ENCODE measurements at places on chromosomes 1 and 21. TPM values are rescaled to one million over a fixed set of nuclear protein-coding genes. Genes with fewer than 3 reads are reported as not detected.

DNA sequence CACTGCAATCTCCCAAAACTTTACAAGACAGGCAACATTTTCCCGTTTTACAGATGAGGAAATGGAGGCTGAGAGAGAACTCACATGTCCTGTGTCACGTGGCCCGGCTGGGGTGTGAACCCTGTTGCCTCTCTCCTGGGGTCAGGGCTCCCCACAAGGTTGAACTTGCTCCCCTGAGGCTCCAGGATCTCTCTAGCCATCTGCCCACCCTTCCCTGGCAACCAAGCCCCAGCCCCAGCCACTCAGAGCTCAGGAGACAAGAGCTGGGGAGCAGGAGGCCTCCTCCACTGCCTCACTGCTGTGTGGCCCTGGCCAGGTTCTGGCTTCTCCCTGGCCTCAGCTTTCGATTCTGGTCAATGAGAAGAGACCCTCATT lies 11.8 kb downstream of the LAPTM5 start:
- DNase-seq: no peak
- no peak overlapping the region for H3K27ac ChIP-seq
- H3K4me1 ChIP-seq: no peaks in the 10 kb centered on the region
- H3K4me3 ChIP-seq: no peak overlapping the region

DNA sequence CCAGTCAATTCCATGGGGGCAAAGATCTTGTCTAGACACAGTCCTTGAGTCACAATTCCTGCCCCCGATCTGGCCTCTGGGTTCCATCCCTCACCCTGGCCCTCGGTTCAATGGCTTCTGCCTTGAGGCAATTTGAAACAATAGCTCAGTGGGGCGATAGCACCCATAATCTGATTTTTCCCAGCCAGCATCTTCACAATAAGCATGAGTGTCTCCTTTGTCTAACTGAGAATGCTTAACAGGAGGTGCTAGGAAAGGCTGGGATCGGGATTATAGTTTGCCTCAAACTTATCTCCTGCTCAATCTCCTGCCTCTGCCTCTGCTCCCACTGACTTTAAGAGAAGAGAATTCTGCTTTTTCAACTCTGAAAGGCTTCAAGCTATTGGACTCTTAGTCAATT lies 293.9 kb upstream of the PROX1 start:
- no peaks in the 10 kb centered on the region for H3K36me3 ChIP-seq
- H3K27me3 ChIP-seq: no peaks in the 10 kb centered on the region
- no peaks in the 10 kb centered on the region for H3K4me1 ChIP-seq
- H3K4me3 ChIP-seq: no peak overlapping the region
- no peak for DNase-seq
- H3K27ac ChIP-seq: no peak overlapping the region

Gene CORT
- 1.4 TPM for total RNA-seq

DNA sequence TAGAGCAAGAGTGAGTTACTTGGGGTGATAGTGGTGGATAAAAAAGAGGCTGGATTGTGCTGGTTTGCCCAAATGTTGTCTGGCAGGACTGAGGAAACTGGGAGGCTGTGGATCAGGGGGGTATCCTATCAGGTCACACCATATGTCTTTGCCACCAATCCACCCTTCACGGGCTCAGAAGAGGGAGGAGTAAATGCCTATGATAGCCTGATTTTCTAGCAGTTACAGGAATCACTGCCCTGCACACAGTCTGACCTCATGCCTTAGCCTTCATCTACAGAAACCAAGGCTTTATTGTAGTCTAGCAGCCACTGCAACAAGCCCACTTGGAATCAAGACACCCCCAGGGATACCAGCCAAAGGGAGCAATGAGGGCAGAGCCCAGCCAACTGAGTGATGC lies 51.8 kb downstream of the ATP1A1 start:
- DNase-seq: no peak
- peaks cover 10% of the 10 kb centered on the region for H3K4me1 ChIP-seq
- no peak overlapping the region for H3K4me3 ChIP-seq
- H3K27ac ChIP-seq: no peak overlapping the region

DNA sequence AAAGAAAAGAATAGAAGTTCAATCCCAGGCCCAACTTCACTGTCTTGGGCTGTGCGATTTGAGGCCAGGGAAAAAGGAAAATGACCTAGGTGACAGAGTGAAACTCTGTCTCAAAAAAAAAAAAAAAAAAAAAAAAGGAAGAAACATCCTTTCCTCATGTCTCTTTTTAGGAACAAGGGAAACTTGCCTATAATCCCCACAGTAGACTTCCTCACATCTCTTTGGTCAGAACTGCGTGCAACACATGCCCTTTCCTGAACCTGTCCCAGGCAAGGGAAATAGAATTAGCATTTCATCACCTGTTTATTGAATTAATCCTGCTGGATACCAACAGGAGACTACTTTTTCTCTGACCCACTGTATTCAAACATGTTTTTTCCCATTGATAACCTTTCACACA lies 2.3 kb downstream of the DCST1 start:
- no peaks in the 10 kb centered on the region for H3K27me3 ChIP-seq
- H3K4me1 ChIP-seq: no peaks in the 10 kb centered on the region
- H3K36me3 ChIP-seq: no peaks in the 10 kb centered on the region
- no peak for DNase-seq

Gene MAP3K6
- 31.7 TPM for total RNA-seq

GRCh38 chr1:47388891-47389238 lies 27.2 kb upstream of the FOXE3 start:
- H3K27me3 ChIP-seq: no peaks in the 10 kb centered on the region
- H3K36me3 ChIP-seq: no peaks in the 10 kb centered on the region
- H3K4me3 ChIP-seq: no peak overlapping the region
- no peaks in the 10 kb centered on the region for H3K4me1 ChIP-seq
- DNase-seq: peak; percentile 72

DNA sequence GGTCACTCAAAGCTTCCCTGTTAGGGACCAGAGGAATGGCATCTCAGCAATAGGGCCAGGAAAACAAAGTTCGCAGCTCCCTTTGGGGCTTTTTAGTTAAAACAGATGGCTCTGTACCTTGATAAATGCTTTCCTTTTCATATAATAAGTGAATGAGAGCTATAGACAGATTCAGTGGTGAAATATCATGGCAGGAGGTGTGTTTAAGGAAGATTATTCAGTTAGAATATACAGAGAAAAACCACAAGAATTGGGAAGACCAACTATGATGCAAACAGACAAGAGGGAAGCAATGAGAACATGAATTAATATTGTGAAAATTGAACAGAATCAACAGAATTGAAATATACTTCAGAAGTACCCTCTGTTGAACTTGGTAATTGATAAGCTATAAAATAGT lies 379.4 kb downstream of the PLPP3 start:
- no peak for DNase-seq
- no peaks in the 10 kb centered on the region for H3K4me1 ChIP-seq
- no peaks in the 10 kb centered on the region for H3K27me3 ChIP-seq
- no peak overlapping the region for H3K4me3 ChIP-seq

- H3K4me1 ChIP-seq: no peaks in the 10 kb centered on the region
- no peak overlapping the region for H3K4me3 ChIP-seq
- H3K27me3 ChIP-seq: no peaks in the 10 kb centered on the region
- no peaks in the 10 kb centered on the region for H3K36me3 ChIP-seq
Measured at GRCh38 chr21:32764186-32764585, 7.4 kb downstream of the PAXBP1 start.

- no peak overlapping the region for H3K4me3 ChIP-seq
- DNase-seq: no peak
- H3K36me3 ChIP-seq: no peaks in the 10 kb centered on the region
- H3K27me3 ChIP-seq: no peaks in the 10 kb centered on the region
- no peak overlapping the region for H3K27ac ChIP-seq
Measured at GRCh38 chr1:178417858-178418257, 78.9 kb downstream of the CLEC20A start.

DNA sequence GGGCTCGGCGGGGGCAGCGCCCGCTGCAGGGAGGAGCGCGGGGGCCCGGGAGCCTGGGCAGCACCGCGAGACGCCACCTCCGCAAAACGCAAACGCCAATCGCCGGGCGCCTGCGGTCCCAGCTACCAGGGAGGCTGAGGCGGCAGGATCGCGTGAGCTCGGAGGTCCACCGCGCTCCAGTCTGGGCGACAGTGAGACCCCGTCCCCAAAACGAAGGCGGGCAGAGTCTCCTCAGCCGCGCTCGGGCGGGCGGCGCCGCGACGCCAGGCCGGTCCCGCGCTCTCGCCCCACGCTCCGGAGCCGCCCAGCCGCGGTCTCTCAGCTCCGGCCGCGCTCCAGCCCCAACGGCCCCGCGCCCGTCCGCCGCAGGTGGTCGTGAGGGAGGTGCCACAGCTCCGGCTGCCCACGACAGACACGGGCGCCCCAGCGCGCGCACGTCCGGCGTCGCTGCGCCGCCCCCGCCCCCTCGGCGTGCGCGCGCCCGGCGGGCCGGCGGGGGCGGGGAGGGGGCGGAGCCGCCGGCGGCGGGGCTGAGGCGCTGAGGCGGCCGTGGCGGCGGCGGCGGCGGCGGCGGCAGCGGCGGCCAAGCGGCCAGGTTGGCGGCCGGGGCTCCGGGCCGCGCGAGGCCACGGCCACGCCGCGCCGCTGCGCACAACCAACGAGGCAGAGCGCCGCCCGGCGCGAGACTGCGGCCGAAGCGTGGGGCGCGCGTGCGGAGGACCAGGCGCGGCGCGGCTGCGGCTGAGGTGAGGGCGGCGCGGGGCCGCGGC lies at the start of gene ADARB1:
Gene ADARB1 (plus strand): TSS at position 533 of the 770 bp plus-strand sequence. CDS start 97,077 bp downstream, outside the sequence.
- H3K27me3 ChIP-seq: no peaks in the 10 kb centered on the region
- peaks cover 2% of the 10 kb centered on the region for H3K4me1 ChIP-seq
- H3K36me3 ChIP-seq: no peaks in the 10 kb centered on the region
- H3K27ac ChIP-seq: no peak within 1 kb of the TSS
- peak; percentile 62 for DNase-seq
- peak within 1 kb of the TSS; percentile 69 for H3K4me3 ChIP-seq

GRCh38 chr1:72100771-72101170 lies 181.6 kb downstream of the NEGR1 start:
- H3K36me3 ChIP-seq: no peaks in the 10 kb centered on the region
- no peak overlapping the region for H3K27ac ChIP-seq
- H3K27me3 ChIP-seq: no peaks in the 10 kb centered on the region
- H3K4me1 ChIP-seq: no peaks in the 10 kb centered on the region
- no peak overlapping the region for H3K4me3 ChIP-seq

- H3K4me3 ChIP-seq: no peak overlapping the region
- peaks cover 30% of the 10 kb centered on the region for H3K4me1 ChIP-seq
- H3K27ac ChIP-seq: peak overlapping the region; percentile 53
- no peaks in the 10 kb centered on the region for H3K27me3 ChIP-seq
- DNase-seq: peak; percentile 87
Measured at GRCh38 chr1:225627304-225627947, 25.5 kb downstream of the ENAH start.

- DNase-seq: no peak
- H3K27ac ChIP-seq: no peak within 1 kb of the TSS
- peaks cover 6% of the 10 kb centered on the region for H3K4me1 ChIP-seq
- H3K36me3 ChIP-seq: no peaks in the 10 kb centered on the region
- H3K4me3 ChIP-seq: no peak within 1 kb of the TSS
- no peaks in the 10 kb centered on the region for H3K27me3 ChIP-seq
Measured at GRCh38 chr21:41316200-41317062, at the start of gene FAM3B. TSS of gene FAM3B (plus strand) at chr21:41316801. CDS start at chr21:41316880, 79 bp downstream.

Gene GRHL3
- 3.2 TPM for total RNA-seq

Gene SLC26A9
- 0.43 TPM for total RNA-seq

Gene PLEKHG5
- 16.4 TPM for total RNA-seq

DNA sequence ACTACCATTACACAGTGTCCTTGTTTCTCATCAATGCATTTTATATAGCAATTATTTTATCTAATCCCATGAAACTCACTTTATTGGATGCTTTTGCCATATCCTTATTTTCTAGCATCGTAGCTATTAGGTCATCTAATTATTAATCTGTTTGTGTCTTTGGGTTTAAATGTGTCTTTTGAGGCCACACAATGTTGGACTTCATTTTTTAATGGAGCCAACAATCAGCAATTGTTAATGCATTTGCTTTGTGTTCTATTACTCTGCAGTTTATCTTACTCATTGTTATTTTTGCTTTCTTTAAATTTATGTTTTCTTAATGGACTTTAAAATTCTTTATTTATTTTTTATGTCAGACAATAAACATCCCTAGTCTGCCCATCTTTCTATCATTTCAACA lies 1.8 kb upstream of the HSD11B1 start:
- DNase-seq: no peak
- no peaks in the 10 kb centered on the region for H3K27me3 ChIP-seq
- no peaks in the 10 kb centered on the region for H3K36me3 ChIP-seq
- no peak overlapping the region for H3K27ac ChIP-seq
- peaks cover 9% of the 10 kb centered on the region for H3K4me1 ChIP-seq

DNA sequence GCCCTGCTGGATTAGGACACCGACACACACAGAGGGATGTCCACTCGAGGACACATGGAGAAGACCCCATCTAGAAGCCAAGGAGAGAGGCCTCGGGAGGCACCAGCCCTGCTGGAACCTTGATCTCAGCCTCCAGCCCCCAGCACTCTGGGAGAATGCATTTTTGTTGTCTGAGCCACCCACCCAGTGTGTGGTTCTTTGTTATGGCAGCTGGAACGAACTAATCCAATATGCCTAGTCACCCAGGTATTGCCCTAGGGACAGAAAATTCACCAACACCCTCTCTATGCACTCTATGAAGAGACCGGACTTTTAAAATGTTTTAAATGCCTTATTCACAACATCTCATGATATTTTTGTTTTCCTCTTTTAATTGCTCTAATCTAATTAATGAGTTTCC lies 117.4 kb downstream of the CRYAA start:
- H3K4me1 ChIP-seq: no peaks in the 10 kb centered on the region
- no peaks in the 10 kb centered on the region for H3K36me3 ChIP-seq
- no peak for DNase-seq
- no peaks in the 10 kb centered on the region for H3K27me3 ChIP-seq
- no peak overlapping the region for H3K4me3 ChIP-seq

GRCh38 chr1:110440877-110441276 lies 10.1 kb upstream of the PROK1 start:
- H3K36me3 ChIP-seq: no peaks in the 10 kb centered on the region
- DNase-seq: peak; percentile 47
- H3K27ac ChIP-seq: peak overlapping the region; percentile 57
- no peak overlapping the region for H3K4me3 ChIP-seq
- no peaks in the 10 kb centered on the region for H3K27me3 ChIP-seq

Gene RASSF5
- total RNA-seq: 8.4 TPM

- H3K4me3 ChIP-seq: no peak overlapping the region
- DNase-seq: no peak
- no peaks in the 10 kb centered on the region for H3K4me1 ChIP-seq
- no peak overlapping the region for H3K27ac ChIP-seq
- no peaks in the 10 kb centered on the region for H3K27me3 ChIP-seq
Measured at GRCh38 chr1:54751426-54751825, 12.9 kb downstream of the PARS2 start.

DNA sequence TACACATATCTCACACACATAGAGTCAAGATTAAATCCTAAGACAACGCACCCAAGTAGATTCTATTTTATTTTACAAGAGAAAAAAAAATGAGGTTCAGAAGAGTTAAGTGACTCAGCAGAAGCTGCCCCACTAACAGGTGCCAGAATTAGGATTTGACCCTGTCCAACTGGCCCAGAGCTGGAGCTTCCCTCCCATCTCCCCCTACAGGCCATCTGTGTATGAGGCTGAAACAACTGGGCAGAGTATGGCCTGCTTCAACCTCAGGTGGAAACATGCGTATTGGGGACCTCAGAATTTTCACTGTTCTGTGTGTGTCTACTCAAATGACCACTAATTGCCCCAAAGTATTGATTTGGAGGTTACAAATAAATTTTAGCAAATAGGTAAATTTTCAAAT lies 29.9 kb downstream of the PSMG1 start:
- no peak for DNase-seq
- H3K4me3 ChIP-seq: no peak overlapping the region
- H3K27ac ChIP-seq: no peak overlapping the region
- H3K4me1 ChIP-seq: no peaks in the 10 kb centered on the region

- peaks cover 4% of the 10 kb centered on the region for H3K4me1 ChIP-seq
- no peak overlapping the region for H3K27ac ChIP-seq
- H3K36me3 ChIP-seq: no peaks in the 10 kb centered on the region
- H3K27me3 ChIP-seq: no peaks in the 10 kb centered on the region
- no peak overlapping the region for H3K4me3 ChIP-seq
- DNase-seq: no peak
Measured at GRCh38 chr1:93330617-93331016, 15.1 kb upstream of the DR1 start.

Gene LCE1C
- total RNA-seq: not detected

All from testis (tissue), 5 donors.